ENCODE measurements at places on chromosomes 2 and 18.

GRCh38 chr2:175003875-175004729 is 1.1 kb downstream of the CHN1 start:
- no peak for DNase-seq

- DNase-seq, result no peak
Measured at GRCh38 chr2:53500181-53500580, 267.4 kb upstream of the CHAC2 start.

GRCh38 chr2:218125095-218125494 is 733 bp upstream of the CXCR2 start:
- no peak for DNase-seq

GRCh38 chr2:133434959-133435668 is 133.1 kb downstream of the NCKAP5 start:
- DNase-seq, result no peak

GRCh38 chr2:236887953-236888793 is 197.5 kb upstream of the COPS8 start:
- DNase-seq, result no peak

- no peak for DNase-seq
Measured at GRCh38 chr18:39942702-39943101, 2012.3 kb upstream of the PIK3C3 start.

DNA sequence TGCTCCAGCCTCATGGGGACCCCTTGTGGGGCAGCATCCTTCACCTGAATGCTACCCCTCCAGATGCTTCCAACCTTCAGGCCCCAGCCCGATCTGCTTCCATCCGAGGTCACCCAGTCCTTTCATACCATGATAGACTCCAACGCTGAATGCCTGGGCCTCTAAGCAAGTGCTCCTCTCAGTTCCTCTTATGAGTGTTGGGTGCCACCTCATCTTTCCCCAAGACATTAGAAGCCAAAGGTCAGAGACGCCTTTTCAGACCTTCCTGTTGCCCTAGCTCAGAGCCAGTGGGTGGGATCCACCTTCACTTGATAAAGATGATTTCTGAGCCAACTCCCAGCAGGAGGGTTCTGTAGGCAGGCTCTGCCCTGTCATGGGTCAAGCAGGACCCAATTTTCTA is 174.5 kb upstream of the MGAT5 start:
- no peak for DNase-seq

- DNase-seq, result no peak
Measured at GRCh38 chr18:72697706-72698105, 153.6 kb upstream of the CBLN2 start.

GRCh38 chr2:190600293-190601103 is 48.4 kb upstream of the NAB1 start:
- no peak for DNase-seq

DNA sequence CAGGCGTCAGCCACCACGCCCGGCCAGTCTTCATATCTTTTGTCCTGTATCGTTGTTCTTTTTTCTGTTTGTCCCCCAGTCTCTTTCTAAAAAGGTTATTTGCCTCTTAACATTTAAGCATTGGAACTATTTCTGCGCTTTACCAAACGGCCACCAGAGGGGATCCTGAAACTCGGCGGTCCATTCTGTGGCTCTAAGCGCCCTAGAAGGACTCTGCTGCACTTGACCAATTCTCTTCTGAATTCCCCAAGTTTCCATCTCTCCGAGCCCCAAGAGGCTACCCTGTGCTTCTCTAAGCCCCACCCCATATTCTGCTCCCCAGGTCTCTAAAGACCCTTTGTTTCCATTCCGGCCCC is 33.1 kb upstream of the REG3G start:
- no peak for DNase-seq

DNA sequence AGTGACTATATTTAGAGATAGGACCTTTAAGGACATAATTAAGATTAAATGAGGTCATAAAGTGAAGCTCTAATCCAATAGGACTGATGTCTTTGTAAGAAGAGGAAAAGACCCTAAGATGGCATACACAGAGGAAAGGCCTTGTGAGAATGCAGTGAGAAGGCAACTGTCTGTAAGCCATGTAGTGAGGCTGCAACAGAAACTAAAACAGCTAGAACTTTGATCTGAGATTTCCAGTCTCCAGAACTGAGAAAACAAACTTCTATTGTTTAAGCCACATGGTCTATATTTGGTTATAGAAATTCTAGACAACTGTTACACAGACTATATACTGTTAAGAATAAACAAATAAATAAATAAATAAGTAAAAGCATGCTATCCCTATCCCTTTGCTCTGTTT is 276.8 kb downstream of the CNTNAP5 start:
- no peak for DNase-seq

GRCh38 chr18:48408727-48409590 is at the start of gene ZBTB7C:
Gene ZBTB7C (minus strand): TSS chr18:48409383.
- peak; percentile 10 for DNase-seq

GRCh38 chr2:158748926-158749590 is 46.1 kb upstream of the DAPL1 start:
- no peak for DNase-seq

- no peak for DNase-seq
Measured at GRCh38 chr2:176099159-176099727, 352 bp upstream of the HOXD12 start.

GRCh38 chr18:64799376-64799775 is 650.5 kb upstream of the LINC00305 start:
- DNase-seq, result no peak

GRCh38 chr2:126662621-126663020 is 6.7 kb downstream of the GYPC start:
- DNase-seq, result no peak

- DNase-seq, result no peak
Measured at GRCh38 chr2:102367331-102367971, 11.9 kb downstream of the IL18R1 start.

- no peak for DNase-seq
Measured at GRCh38 chr2:20126469-20126868, 75.0 kb upstream of the LAPTM4A start.

GRCh38 chr18:8515142-8515865 is 93.9 kb upstream of the RAB12 start:
- DNase-seq, result no peak

- no peak for DNase-seq
Measured at GRCh38 chr18:11005528-11005927, 143.8 kb downstream of the PIEZO2 start.

GRCh38 chr2:151771599-151772358 is 37.5 kb upstream of the NEB start:
- no peak for DNase-seq

DNA sequence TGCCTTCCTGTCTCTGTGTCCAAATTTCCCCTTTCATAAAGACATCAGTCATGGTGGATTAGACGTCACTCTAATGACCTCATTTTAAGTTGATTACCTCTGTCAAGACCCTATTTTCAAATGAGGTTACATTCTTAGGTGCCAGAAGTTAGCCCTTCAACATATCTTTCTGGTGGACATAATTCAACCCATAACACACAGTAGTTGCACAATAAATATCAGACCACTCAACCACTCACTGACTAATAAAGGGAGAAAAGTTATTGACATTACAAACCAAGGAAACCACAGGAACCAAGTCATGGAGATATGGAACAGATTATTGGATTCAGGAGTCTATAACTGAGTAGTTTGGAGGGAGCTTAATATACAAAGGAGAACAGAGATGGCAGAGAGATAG is 377.4 kb upstream of the ACVR2A start:
- no peak for DNase-seq

DNA sequence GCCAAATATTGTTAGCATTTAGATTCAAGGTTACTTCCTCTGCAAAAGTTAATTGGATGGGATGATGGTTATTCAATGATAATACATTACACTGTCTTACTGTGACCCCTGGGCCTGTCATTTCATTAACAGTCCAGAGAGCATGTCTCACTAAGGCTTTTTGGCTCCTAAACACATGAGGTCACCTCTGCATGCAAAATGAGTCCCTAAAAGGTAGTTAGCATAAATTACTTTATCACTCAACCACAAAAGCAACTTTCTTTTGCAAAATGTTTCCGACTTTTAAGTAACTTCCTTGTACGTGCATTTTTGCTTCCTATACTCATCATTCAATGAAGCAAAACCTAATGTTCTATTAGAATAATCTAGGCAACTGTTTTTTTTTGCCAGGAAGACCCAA is 16.8 kb upstream of the AGFG1 start:
- DNase-seq, result no peak

DNA sequence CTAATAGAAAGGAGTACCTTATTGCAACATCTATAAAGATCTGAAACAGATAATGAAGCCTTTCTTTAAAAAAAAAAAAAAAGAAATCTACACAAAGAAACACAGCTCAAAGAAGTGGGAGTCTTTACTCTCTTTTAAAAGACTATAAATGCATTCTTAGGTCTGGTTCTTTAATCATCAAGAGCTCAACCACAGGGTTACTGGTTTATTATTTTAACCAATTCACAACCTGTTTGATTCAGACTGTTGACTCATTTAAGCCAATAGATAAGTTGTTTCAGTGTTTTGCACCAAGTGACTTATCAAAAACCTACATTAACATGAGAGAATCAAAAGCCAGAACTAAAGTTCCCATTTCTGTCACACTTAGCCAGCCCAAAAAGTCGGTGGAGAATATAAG is 93.1 kb downstream of the TCF4 start:
- no peak for DNase-seq

- no peak for DNase-seq
Measured at GRCh38 chr2:235206980-235207579, 255.3 kb downstream of the SH3BP4 start.

DNA sequence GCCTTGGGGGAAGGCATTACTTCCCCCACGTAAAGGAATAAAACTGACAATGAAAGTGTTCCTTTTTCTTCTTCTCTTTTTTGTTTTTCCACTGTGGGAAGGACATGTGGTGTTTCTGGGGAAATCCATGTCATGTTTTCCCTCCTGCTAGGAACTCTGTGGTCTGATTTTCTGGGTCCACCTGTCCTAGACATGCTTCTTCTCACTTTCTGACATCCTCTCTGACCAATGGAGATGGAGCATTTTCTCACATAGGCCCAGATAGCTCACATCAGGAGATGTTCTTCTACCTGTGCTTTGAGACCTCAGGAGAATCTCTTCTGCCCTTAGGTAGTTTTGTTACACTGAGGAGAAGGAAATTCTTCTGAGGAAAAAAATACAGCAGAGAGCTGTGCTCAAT is 252.0 kb upstream of the SIX3 start:
- no peak for DNase-seq

DNA sequence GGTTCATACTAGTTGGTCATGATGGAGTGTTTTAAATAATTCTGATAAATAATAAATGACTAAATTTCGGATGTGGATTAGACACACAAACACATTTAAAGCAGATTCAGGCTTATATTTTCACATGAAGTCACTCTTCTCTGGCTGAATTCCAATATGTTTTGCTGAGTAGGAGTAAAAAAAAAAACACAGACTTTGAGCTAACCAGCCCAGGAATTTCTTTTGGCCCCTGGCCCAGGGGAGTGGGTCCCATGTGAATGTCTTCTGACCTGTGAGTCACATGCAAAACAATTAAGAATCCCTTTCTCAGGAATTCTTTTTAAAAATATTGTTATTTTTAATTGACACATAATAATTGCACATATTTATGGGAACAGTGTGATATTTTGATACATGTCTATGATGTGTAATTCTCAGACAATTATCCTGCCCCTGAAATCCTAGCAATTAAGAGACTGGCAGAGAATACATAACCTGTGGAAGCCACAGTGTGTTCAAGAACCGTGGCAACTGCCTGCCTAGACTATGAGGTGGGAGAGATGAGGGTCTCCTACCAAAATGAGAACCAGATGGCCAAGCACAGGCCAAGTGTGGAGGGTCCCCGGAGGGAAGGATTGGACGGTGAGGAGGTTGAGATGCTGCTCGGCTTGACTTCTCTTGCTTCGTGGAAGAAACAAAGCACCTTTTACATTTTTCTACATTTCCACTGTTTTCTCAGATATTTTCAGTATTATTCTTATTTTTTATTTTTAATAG is 236.4 kb downstream of the PIEZO2 start:
- no peak for DNase-seq

- DNase-seq, result no peak
Measured at GRCh38 chr18:50334546-50335152, 40.2 kb upstream of the SKA1 start.

DNA sequence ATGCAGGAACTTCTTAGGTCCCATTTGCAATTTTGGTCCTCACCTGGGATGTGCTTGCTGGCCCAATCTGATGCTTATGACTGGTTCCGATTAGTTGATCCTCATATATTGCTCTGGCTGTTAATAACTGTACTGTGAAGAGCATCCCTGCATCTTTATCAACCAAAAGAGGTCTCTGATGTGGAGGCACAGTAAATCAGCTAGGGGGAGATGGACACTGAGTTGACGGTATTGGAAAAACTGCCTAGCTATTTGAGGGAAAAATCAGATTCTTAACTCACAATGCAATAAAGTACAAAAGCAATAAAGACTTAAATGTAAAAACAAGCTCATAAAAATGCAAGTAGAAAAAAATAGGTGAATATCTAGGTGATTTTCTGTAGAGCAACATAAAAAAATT is 188.0 kb upstream of the TCF4 start:
- DNase-seq, result no peak

DNA sequence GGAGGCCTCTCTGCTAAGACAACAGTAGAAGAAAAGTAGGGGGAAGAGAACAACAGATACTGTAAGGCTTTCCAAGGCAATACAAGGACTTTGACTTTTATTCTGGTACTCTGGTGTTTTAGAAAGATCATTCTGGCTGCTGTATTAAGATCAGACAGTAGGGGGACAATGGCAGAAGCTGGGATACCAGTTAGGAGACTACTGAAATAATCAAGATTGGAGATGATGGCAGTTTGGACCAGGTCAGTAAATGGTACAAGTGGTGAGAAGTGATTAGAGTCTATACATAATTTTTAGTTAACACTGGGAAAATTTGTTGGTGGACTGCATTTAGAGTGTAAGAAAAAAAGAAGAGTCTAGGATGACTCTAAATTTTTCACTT is 139.7 kb downstream of the ROCK1 start:
- DNase-seq, result no peak

GRCh38 chr2:196415384-196415783 is 224.1 kb upstream of the CCDC150 start:
- DNase-seq, result no peak

DNA sequence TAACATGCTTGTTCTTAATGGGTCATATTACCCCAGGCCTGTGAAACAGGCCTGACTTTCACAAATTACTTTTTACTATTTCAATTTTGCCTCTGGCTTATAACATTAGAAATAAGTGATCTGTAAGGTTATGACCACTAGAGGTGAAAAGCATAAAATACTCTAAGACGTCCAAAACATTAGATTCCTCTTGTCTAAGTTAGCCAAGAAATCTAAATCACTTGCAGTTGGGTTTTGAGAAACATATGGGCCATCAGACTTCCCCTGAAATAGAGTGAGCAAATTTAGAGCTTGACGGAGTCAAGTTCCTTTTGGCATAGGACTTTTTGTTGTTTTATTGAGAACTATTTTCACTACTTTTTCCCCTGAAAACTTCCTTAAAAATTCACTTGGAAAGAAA is 32.7 kb upstream of the RIT2 start:
- DNase-seq, result no peak

Measured in stimulated activated CD4-positive, alpha-beta T cell treated with anti-CD3 and anti-CD28 coated beads, Interleukin-15, amount 100 ng/mL, for 1 hour (primary cell).